ENCODE measurements at places on chromosomes 11 and 22.

DNA sequence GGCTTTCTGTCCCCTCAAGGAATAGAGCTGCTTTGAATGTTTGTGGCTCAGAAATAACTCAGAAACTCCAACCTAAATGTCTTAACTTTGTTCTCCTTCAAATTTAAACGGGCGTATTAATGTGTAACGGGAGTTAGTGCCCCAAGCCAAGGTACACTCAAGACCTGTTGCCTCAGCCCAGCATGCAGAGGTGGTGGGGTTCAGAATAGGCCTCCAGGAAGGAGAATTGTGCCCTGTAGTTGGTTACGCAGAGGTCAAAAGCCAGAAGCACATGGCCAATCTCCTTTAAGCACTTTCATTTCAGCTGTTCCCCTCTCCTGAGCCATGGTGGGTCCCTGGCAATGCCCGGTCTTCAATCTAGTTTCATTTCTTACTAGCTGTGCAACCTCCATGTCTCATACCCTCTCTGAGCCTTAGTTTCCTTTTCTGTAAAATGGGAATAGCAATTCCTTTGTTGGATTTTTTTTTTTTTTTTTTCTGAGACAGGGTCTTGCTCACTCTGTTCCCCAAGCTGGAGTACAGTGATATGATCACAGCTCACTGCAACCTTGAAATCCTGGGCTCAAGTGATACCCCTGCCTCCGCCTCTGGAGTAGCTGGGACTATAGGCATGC is 4.2 kb downstream of the HMOX1 start:
- no peak for DNase-seq

DNA sequence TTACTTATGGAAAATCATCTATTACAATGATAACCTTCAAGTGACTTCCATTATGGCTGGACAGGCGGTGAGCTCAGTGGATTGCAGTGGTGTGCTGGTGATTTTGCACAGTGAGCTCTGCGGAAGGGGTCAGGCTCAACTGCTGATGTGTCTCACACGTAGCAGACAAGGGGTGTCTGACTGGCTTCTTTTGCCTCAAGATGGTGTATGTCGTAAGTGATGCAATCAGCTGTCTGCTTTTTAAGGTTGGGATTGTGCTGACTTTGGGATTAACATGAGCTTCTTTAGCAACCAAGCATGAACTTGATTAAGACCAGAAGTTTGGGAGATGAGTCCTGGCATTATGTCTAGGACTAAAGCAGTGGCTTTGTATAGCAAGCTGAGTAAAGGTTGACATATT is 49.5 kb downstream of the POLD3 start:
- no peak for DNase-seq

DNA sequence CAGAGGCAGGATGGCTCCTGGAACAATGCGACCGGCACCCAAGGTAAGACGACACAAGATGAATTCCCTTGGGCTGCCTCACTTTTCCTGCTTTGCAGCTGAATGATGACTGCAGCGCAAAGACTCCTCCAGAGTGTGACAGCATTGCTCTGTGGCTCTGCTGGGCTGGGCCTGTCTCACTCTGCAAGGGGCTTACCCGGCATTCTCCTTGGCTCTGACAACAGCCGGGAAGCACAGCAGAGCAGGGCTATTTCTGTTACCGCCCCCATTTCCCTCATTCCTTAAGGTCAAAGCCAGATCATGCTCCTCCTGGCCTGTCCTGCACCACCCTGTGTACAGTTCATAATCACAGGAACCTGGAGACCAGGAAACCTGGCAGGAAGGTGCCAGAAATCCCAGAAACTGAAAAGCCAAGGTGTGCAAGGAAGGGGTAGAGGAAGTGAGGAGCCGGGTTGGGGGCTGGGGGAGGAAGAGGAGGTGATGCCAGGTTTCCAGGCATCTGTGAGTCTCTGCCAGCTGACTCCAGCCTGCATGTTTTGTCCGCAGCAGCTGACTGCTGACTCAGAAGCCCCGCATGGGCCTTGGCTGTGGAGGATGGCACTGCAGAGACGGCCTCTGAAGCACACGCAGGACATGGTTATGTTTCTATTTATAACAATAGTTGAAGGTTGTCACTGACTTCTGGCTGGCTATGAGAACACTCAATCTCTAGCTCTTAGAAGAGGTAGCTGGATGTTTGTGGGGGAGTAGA is 113.6 kb downstream of the MICAL3 start:
- peak; percentile 93 for DNase-seq

GRCh38 chr11:116366980-116367645 is 405.7 kb downstream of the BUD13 start:
- no peak for DNase-seq

- DNase-seq = peak; percentile 67
Observed at GRCh38 chr11:64777449-64778222, 706 bp downstream of the SF1 start.

DNA sequence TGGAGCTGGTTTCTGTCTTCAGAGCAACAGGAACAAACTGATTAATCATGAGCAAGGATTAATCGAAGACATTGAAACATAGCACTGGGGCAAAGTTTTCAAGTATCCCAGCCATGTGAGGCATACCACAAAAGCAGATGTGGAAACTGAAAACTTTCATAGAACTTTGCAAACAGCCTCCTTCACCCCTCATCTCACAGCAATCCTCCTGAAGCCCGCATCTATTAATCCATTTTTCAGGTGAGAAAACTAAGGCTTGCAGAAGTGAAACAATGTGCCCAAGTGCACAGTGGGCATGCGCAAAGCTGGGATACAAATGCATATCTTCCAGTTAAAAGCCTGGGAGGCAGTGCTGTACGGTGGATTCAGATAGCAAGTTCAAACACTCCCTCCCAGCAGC is 58.6 kb upstream of the HMGXB4 start:
- DNase-seq = no peak

DNA sequence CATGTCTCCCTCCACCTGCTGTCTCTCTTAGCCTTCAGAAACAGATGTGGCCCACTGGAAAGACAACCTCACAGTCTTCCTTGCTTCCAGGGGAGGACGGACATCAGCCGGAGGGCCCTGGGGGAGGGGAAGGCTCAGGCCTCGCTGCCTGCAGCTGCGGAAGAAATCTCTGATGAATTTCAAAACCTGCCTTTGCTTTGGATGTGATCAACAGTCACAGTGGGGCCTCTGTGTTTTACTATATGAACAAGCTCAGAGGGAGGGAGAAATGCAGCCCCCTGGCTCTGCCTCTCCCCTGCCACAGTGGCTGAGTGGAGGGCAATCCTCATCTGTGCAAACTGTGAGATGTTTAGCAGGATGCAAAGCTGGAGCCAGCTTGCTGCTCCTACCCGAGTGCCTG is 282.8 kb downstream of the NTM start:
- DNase-seq = no peak

GRCh38 chr11:2432628-2433071 is 11.7 kb downstream of the TRPM5 start:
- DNase-seq = no peak

Data from dorsolateral prefrontal cortex (tissue), 122 donors.